ENCODE measurements at places on chromosomes 2 and 18. TPM values are rescaled to one million over a fixed set of nuclear protein-coding genes. Genes with fewer than 3 reads are reported as not detected.

The GYPC gene
- total RNA-seq, result 275 TPM

The DYNAP gene
- not detected for total RNA-seq

The IL1A gene
- total RNA-seq, result 0.32 TPM

The GKN1 gene
- not detected for total RNA-seq

The EN1 gene
- not detected for total RNA-seq

The DPYSL5 gene
- total RNA-seq, result not detected

The DNAJC27 gene
- total RNA-seq, result 1.6 TPM

The USP14 gene
- total RNA-seq, result 14.2 TPM

The LYG1 gene
- 0.57 TPM for total RNA-seq

The AAK1 gene
- total RNA-seq, result 44.7 TPM

The DSG1 gene
- not detected for total RNA-seq

The ACOXL gene
- 0.06 TPM for total RNA-seq

The GNAL gene
- total RNA-seq, result not detected

The REEP1 gene
- 6.8 TPM for total RNA-seq

The DSC2 gene
- total RNA-seq, result 0.13 TPM

The LOXHD1 gene
- 0.16 TPM for total RNA-seq

The SLC9A4 gene
- total RNA-seq, result under 0.01 TPM

The CCBE1 gene
- total RNA-seq, result 1.2 TPM

The POTEJ gene
- 0.16 TPM for total RNA-seq

The FAM110C gene
- total RNA-seq, result 0.13 TPM

The SERPINB4 gene
- not detected for total RNA-seq

The GCKR gene
- under 0.01 TPM for total RNA-seq

The LRRTM4 gene
- total RNA-seq, result not detected

The C18orf32 gene
- total RNA-seq, result 3.4 TPM

The KIF1A gene
- not detected for total RNA-seq

The RASGRP3 gene
- total RNA-seq, result 92.1 TPM

The NYAP2 gene
- total RNA-seq, result not detected

The DUSP28 gene
- total RNA-seq, result 1.6 TPM

The SKA1 gene
- 10.7 TPM for total RNA-seq

The PXDN gene
- 415 TPM for total RNA-seq

The EFHD1 gene
- 0.16 TPM for total RNA-seq

The TCF23 gene
- total RNA-seq, result not detected

The MYO7B gene
- 0.06 TPM for total RNA-seq

The LYPD6 gene
- total RNA-seq, result 15.9 TPM

The GPR45 gene
- total RNA-seq, result not detected

The CYP27A1 gene
- total RNA-seq, result 23.7 TPM

The VWA3B gene
- not detected for total RNA-seq

The MFF gene
- total RNA-seq, result 23.5 TPM

The EPB41L3 gene
- total RNA-seq, result 27.3 TPM

The IL18R1 gene
- 0.82 TPM for total RNA-seq

The SDC1 gene
- 1.4 TPM for total RNA-seq

The KCNJ13 gene
- not detected for total RNA-seq

The MYCN gene
- 6.2 TPM for total RNA-seq

The SERPINB13 gene
- total RNA-seq, result not detected

The VWC2L gene
- not detected for total RNA-seq

The CRYGC gene
- not detected for total RNA-seq

The AGXT gene
- total RNA-seq, result not detected

The LCT gene
- total RNA-seq, result not detected

The LOXL3 gene
- 1.8 TPM for total RNA-seq

The GRP gene
- not detected for total RNA-seq

The ESCO1 gene
- 15.2 TPM for total RNA-seq

The SLC9A2 gene
- under 0.01 TPM for total RNA-seq

The UGT1A6 gene
- not detected for total RNA-seq

The CXCR4 gene
- total RNA-seq, result 130 TPM

The ANKRD53 gene
- 0.32 TPM for total RNA-seq

The CD226 gene
- 0.32 TPM for total RNA-seq

The SULT6B1 gene
- not detected for total RNA-seq

The CDH20 gene
- 0.16 TPM for total RNA-seq

Data from bladder microvascular endothelial cell (primary cell).